NCI-H187 (cell line): ENCODE measurements at places on chromosomes 4 and X.
A peak's percentile ranks its signal among the peaks of the same experiment; 100 is the strongest.

GRCh38 chr4:56821381-56822243, at the start of gene SPINK2:
Gene SPINK2 (minus strand): TSS chr4:56821701. CDS start chr4:56821662, 39 bp downstream.
- peak; percentile 33 for DNase-seq

GRCh38 chrX:10367406-10367805, 210.6 kb downstream of the CLCN4 start:
- no peak for DNase-seq

DNA sequence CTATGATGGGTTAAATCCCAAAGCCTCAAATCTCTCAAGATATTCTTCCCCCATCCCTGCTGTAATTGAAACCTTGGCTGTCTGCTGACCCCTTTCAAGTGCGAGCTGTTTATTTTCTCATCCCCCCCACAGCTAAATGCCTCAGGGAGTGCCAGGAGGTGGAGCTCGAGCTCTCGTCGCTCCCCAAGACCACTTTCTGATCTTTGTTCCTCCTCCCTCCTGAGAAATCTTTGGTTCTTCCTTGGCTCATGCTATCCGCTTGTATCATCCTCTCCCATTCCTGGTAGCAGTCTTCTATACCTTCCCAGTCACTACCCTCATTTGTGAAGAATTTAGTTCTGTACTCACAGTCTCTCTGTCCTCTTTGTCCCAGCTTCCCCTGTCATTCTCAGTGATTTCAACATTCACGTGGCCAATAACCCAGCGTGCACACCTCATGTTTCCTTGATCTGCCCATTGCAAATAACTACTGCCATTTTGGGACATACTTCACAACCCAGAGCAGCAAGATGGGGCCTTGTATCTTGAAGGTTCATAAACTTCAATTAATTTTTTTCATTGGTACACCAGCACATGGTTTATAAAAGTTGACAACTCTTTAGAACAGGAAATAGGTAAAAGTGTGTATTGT, 9.2 kb upstream of the SLC25A43 start:
- DNase-seq: no peak

GRCh38 chr4:146155152-146155724, 20.3 kb upstream of the LSM6 start:
- no peak for DNase-seq

GRCh38 chr4:41883988-41884734, 51.1 kb upstream of the TMEM33 start:
- no peak for DNase-seq

- DNase-seq: peak; percentile 65
Observed at GRCh38 chrX:54044877-54045338, 635 bp upstream of the PHF8 start.

DNA sequence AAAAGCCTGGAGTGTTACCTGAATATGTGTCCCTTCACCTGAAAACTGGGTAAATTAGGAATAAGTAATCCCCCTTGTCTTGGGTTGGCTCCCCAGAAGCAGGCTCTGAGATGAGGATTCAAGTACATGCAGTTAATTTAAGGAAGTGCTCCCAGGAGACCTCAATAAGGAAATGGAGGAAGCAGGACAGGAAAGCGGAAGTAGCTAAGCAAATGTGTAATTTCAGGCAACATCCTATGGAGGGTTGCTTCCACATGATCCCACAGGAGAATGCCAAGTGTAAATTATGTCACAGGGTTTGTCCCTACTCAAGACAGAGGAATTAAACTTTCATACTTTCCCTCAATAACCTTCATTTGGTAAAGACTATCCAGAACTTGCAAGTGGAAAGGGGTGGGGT, 48.1 kb upstream of the ARHGEF6 start:
- DNase-seq: no peak

GRCh38 chrX:107348051-107348450, 101.4 kb upstream of the FRMPD3 start:
- no peak for DNase-seq

- no peak for DNase-seq
Observed at GRCh38 chr4:8342651-8343261, 73.2 kb downstream of the HTRA3 start.

GRCh38 chrX:72086995-72087394, 44.7 kb downstream of the RTL5 start:
- no peak for DNase-seq

DNA sequence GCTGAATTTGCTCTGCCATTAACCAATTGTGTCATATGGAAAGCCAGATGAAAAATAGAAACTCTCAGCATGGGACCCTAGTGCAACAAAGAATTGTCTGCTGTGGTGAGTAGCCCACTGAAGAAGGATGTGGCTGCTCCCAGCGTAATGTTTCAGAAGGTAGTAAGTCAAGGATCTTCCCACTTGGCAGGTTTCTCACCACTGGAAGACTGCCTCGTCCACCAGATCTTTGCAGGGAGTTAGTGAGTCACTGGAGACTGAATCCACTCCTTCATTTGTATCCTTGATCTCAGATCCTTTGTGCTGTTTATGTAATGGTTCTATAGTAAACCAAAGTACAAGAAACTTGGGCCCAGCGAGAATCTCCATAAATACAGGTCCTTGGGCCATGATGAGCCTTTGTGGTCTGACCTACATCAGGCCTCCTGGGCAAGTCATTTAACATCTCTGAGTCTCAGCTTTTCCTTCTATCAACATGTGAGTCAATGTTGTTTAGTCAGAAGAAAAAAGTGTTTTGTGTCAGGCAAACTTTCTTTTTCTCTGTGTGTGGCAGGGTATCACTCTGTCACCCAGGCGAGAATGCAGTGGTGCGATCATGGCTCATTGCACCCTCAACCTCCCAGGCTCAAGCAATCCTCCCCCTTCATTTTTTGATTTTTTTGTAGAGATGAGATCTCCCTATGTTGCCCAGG, 78.0 kb upstream of the CCDC160 start:
- DNase-seq: no peak

GRCh38 chr4:3762753-3763549, 3.2 kb upstream of the ADRA2C start:
- DNase-seq: no peak

DNA sequence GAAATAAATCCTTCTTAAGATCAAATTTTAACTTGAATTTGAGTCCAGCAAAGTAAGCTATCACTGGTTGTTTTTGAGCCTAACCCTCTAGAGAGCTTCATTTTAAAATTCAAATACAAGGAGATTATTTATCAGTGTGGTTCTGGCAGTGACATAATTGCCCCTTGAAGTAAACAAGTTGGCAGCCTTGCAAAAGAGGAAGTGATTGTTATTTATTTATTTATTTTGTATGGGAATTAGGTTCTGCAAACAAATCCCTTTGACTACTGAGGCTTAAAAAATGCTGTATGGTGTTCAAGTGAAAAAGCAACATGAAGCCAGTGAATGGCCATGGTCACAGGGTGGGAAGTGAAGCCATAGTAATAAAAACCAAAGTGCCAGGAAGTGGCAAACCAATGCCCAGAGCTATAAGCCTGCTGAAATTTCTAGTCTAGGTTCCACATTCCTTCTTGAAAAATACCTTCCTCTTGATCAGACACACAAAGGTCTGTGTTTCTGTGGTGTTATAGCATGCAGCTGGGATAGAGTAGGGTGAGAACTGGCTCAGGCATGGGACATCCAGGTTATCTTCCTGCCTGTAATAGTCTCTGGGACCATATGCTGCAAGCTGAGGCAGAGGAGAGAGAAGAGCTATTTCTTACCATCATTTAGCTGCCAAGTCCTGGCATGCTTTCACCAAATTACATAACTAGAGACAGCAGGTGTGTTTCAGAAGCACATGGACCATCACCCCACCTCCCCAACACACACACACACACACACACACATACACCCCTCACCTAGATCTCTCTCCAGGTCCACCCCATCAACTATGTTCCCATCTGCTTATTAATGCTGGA, 47.1 kb upstream of the TSPAN7 start:
- DNase-seq: no peak

DNA sequence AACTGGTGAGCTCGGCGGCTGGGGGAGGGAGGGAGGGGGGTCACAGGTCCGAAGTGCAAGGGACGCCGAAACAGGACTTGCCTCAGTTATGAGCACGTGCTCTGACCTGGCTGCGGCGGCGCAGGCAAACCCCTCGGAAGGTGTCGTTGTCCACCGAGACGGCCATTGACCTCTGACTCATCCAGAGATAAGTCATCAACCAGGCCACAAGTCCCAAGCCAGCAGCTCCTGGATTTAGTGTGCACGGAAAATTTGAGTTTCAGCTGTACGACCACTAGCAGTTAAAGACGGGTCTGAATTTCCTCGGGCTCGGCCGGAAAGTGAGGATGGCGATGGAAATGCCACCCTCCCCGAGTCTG, 674 bp downstream of the SH3D19 start:
- no peak for DNase-seq

DNA sequence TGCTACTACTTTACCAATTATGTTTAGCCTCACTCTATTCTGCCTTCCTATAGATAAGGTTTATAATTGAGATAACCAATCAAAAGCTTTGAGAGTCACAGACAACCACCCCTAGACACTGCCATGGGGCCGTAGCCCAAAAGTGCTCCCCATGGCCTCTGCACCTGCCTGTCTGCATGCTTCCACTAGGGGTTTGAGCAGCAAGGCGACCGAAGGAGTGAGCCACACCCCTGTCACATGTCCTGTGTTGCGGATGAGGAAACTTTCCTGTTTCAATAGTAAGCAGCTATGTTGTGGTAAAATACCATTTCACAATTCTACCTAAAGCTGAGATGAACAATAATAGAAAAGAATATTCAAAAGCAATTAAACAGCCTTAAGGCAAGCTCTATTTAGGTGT, 856.0 kb upstream of the FRG1 start:
- DNase-seq: no peak

GRCh38 chr4:101232074-101232776, 115.1 kb downstream of the PPP3CA start:
- DNase-seq: no peak

DNA sequence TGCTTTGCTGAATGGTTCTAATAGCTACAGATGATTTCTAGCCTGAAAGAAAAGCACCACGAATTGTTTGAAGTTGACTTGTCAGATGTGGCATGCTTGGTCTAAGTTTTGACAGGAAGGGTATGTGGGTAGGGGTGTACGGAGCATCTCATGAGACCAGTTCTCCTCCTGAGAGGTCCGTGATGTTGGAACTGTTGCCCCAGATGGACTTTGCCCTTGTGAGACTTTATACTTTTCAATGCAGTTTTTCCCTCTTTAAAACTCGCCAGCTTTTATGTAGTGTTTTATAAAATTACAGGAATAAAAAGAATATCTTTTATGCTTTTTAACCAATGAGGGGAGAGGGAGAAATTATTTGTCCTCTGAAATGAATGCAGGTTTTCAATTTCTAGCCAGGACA, 16.6 kb upstream of the XG start:
- no peak for DNase-seq

GRCh38 chr4:144409525-144409924, 236.4 kb upstream of the HHIP start:
- DNase-seq: no peak

GRCh38 chrX:139759637-139760036, 51.7 kb upstream of the MCF2 start:
- DNase-seq: no peak

DNA sequence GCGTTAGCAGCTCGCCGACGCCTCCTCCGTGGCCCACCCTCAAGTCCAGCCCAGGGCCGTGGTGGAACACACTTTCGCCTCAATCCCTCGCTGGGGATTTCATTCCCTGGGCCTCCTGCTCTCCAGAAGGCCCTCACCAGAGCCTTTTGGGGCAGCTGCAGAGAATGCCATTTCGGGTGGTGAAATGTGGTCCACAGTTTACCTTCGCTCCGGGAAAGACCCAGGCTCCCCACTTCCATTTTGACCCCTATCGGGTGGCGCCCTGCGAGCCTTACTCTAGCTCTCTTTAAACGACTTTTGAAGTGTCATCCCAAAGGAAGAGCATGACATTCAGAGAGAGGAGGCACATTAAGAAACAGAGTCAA, 496 bp downstream of the SH2D1A start:
- no peak for DNase-seq

GRCh38 chrX:8820910-8821527, 19.8 kb upstream of the FAM9A start:
- no peak for DNase-seq

GRCh38 chrX:101385026-101385684, 836 bp downstream of the BTK start:
- DNase-seq: no peak

- no peak for DNase-seq
Observed at GRCh38 chrX:41971346-41971745, 48.0 kb upstream of the CASK start.

DNA sequence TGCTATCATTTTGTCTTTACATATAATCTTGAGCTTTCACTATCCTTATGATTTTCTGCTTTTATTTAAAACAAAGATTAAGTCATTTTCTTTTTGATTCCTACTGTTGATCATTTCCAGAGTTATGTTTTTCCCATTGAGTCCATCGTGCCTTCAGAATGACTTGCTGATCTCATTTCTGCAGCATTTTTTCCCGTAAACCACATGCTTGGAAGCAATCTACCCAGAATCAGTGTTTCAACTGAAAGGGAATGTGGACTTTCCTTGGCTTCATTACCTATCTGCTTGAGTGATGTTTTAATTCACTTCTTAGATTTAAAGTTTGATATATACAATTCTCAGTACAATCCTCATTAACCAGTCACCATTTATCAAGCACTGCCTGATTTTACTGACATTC, 192.4 kb upstream of the FSTL5 start:
- no peak for DNase-seq

- DNase-seq: no peak
Observed at GRCh38 chr4:173121076-173121561, 47.5 kb upstream of the GALNT7 start.

DNA sequence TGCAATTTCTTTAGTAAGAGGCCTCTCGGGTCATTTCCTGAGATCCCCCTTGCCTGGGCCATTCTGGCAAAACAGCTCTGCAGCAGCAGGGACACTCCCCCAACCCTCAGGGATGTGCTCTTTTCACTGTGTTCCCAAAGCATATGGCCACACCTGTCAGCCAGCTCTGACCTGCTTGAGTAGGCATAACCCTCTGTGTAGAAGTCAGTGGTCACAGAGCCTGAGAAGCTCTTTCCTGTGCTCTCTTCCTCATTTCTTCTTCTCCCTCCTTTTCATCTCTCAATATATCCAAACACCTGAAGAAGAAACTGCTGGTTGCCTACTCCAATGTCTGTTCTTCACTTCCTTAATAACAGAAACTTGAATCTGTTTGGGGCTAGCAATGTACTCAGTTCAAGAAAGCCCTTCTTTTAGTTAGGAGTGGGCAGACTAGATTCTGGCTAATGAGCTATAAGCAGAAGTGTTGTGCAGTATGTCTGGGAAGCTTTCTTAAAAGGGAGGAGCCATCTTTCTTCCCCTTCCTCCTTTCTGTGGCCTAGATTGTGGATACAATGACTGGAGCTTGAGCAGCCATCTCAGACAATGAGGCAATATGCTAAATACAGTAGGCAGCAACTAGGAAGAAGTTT, 73.3 kb downstream of the PRPS1 start:
- no peak for DNase-seq

GRCh38 chr4:26542991-26543390, 40.9 kb upstream of the TBC1D19 start:
- no peak for DNase-seq

GRCh38 chr4:11049001-11049400, 364.4 kb upstream of the CLNK start:
- no peak for DNase-seq

- no peak for DNase-seq
Observed at GRCh38 chr4:89813197-89813596, 23.8 kb downstream of the SNCA start.

GRCh38 chr4:104457308-104457981, 37.2 kb downstream of the CXXC4 start:
- no peak for DNase-seq

GRCh38 chr4:165175879-165176278, 31.5 kb upstream of the KLHL2 start:
- no peak for DNase-seq
